Transverse colon (tissue), 4 donors: ENCODE measurements at places on chromosomes 16 and 17. TPM values are rescaled to one million over a fixed set of nuclear protein-coding genes. Genes with fewer than 3 reads are reported as not detected.
A peak's percentile ranks its signal among the peaks of the same experiment; 100 is the strongest.

NPIPA7 gene
- total RNA-seq, result 7.2 TPM

ACLY gene
- total RNA-seq, result 53.2 TPM

TAC4 gene
- not detected for total RNA-seq

ANKRD13B gene
- 5.2 TPM for total RNA-seq

GSG1L2 gene
- total RNA-seq, result not detected

CARD14 gene
- 0.14 TPM for total RNA-seq

GRCh38 chr17:80738987-80739730 is 194.5 kb downstream of the RPTOR start:
- no peak for DNase-seq
- no peak overlapping the region for H3K4me3 ChIP-seq
- H3K27ac ChIP-seq, result no peak overlapping the region
- H3K36me3 ChIP-seq, result no peaks in the 10 kb centered on the region
- no peaks in the 10 kb centered on the region for H3K4me1 ChIP-seq

DNA sequence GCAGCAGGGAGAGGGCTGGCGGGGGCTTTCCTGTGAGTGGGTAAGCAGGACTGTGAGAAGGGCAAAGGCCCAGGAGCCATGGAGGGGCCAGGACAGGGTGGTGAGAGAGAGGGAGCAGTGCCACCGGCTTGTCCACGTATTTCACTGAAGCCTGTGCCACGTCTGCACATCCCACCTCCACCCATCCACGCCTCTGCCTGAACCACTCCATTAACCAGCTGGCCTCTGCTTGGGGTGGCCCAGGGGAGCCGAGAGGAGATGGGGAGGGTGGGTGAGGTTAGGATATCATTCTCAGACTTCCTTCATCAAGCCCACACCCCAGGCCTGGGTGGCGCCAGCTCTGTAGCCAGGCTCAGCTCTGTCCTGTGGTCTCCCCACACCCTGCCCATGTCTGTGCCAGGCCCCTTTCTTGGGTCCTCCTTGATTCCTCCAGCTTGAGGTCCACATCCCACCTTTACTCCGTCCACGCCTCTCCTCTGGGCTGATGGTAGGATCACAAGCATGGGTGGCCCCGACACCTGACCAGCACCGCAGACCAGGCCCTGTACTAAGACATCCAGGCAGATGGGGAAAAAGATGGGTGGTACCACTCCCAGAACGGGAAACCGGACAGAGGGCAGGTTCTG is 3.2 kb upstream of the FN3K start:
- H3K4me1 ChIP-seq, result no peaks in the 10 kb centered on the region
- H3K27me3 ChIP-seq, result no peaks in the 10 kb centered on the region
- H3K36me3 ChIP-seq, result no peaks in the 10 kb centered on the region
- H3K27ac ChIP-seq, result no peak overlapping the region

GRCh38 chr17:45311401-45311759 is 5.4 kb downstream of the MAP3K14 start:
- peaks cover 90% of the 10 kb centered on the region for H3K4me1 ChIP-seq
- peak overlapping the region; percentile 100 for H3K27ac ChIP-seq
- H3K36me3 ChIP-seq, result no peaks in the 10 kb centered on the region
- no peak overlapping the region for H3K4me3 ChIP-seq
- no peak for DNase-seq

DNA sequence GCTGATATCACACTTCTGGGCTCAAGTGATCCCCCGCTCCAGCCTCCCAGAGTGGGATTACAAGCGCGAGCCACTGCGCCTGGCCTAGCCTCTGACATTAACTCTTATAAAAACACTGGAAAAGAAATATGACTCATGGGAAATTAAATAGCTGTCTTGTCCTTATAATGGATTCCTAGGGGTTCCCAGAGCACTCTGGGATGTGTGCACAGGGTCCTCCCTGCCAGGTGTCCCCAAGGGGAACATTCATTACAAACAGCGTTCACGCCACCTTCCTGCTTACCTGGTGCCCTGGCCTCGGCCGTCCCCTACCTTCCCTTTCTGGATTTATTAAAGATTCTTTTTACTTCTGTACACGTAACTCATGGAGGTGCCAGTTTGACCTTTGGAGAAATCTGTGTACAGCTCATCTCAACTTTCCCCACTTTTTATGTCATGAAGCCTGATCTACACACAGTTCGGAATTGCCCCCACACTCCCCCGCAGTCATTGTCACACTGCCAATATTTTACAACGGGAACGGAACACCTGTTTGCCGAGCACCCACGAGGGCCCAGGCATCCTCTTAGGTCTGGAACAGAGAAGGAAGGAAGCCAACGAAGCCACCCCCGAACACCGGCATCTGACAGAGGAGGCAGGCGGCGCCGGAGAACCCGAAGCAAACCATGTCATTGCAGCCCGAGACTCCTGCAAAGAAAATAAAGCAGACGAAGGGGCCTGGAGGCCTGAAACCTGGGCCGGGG is 39.7 kb upstream of the MEAK7 start:
- H3K27me3 ChIP-seq, result no peaks in the 10 kb centered on the region
- peak; percentile 27 for DNase-seq
- no peaks in the 10 kb centered on the region for H3K36me3 ChIP-seq

GRCh38 chr17:48162946-48163506 is 55.5 kb downstream of the SNX11 start:
- H3K4me1 ChIP-seq, result peaks cover 24% of the 10 kb centered on the region
- DNase-seq, result peak; percentile 11
- no peaks in the 10 kb centered on the region for H3K36me3 ChIP-seq
- H3K27me3 ChIP-seq, result no peaks in the 10 kb centered on the region
- peak overlapping the region; percentile 10 for H3K27ac ChIP-seq

- H3K4me1 ChIP-seq, result peaks cover 45% of the 10 kb centered on the region
- H3K27me3 ChIP-seq, result no peaks in the 10 kb centered on the region
- peak; percentile 78 for DNase-seq
Measured at GRCh38 chr16:53755026-53755910, 51.3 kb downstream of the FTO start.

GRCh38 chr17:47229535-47230443 is 20.6 kb downstream of the MYL4 start:
- no peaks in the 10 kb centered on the region for H3K36me3 ChIP-seq
- H3K4me3 ChIP-seq, result no peak overlapping the region
- peak; percentile 88 for DNase-seq
- H3K27me3 ChIP-seq, result no peaks in the 10 kb centered on the region
- H3K27ac ChIP-seq, result peak overlapping the region; percentile 9

DNA sequence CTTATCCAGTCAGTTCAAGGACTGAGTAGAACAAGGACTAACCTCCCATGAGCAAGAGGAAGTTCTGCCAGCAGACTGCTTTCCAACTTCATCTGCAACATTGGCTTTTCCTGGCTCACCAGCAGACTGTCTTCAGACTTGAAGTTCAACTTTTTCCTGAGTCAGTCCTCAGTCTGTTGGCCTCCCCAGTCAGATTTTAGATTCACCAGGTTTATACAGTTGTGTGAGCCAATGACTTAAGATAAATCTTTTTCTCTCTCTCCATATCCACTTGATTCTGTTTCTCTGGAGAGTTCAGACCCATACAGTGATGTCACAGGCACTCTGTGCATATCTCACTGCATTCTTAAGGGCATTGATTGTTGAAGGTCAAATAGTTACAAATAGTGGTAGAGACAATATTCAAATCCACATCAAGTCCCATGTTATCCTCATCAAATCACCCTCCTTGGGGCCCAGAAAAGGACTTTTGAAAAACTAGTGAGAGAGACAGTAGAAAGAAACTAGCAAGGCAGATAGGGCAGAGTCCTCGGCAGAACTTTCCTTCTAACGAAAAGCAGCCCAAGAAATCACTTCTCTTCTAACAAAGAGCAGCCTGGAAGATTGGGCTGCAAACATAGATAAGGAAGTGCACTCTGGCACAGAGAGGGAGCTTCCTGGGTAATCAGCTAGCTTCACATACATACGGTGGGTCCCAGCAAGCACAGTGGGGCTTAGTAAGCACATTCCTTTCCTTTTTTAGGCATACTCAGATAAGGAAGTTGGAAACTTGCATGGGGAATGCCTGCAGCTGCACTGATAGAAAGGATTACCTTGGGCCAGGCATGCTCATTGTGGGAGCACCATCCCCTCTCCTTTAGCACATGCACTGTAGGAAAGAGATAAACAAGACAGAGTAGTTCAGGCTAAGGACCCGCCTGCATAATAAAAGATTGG is 132.3 kb upstream of the FAM20A start:
- DNase-seq, result no peak
- no peak overlapping the region for H3K27ac ChIP-seq
- no peak overlapping the region for H3K4me3 ChIP-seq
- no peaks in the 10 kb centered on the region for H3K27me3 ChIP-seq
- no peaks in the 10 kb centered on the region for H3K36me3 ChIP-seq

DNA sequence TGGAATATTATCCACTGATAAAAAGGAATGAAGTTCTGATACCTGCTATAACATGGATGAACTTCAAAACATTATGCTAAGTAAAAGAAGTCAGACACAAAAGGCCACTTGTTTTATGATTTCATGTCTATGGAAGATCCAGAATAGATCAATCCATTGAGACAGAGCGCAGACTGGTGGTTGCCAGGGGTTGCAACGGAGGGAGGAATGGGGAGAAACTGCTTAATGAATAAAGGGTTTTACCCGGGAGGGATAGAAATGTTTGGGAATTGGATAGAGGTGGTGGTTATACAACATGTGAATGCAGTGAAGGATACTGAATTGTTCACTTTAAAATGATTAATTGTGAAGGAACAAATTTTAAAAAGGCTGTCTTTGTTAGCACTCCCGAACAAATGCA is 30.2 kb downstream of the WDR59 start:
- H3K27ac ChIP-seq, result no peak overlapping the region
- DNase-seq, result no peak
- H3K4me3 ChIP-seq, result no peak overlapping the region
- H3K36me3 ChIP-seq, result peaks cover 15% of the 10 kb centered on the region
- H3K4me1 ChIP-seq, result no peaks in the 10 kb centered on the region
- H3K27me3 ChIP-seq, result no peaks in the 10 kb centered on the region
